Pancreas (tissue), 10 donors: ENCODE measurements at places on chromosomes 4 and X. TPM values are rescaled to one million over a fixed set of nuclear protein-coding genes. Genes with fewer than 3 reads are reported as not detected.
A peak's percentile ranks its signal among the peaks of the same experiment; 100 is the strongest.

DNA sequence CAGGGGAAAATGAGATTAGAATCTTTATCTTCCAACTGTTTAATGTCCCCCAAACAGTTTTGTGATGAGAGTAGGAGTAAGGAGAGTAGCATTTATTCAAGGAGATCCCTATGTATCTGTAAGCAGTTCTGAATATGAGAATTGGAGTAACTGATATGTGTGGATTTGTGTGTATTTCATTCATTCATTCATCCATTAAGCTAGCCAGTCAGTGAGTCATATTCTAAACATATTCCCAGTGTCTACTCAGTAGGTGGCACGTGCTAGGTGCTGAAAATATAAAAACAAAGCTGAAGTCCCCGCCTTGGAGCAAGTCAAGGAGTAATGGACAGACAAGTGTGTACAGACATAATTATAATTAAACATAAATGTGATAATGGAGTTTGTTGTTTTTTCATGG, 12.4 kb upstream of the STX18 start:
- no peaks in the 10 kb centered on the region for H3K4me1 ChIP-seq
- no peak overlapping the region for H3K27ac ChIP-seq
- H3K27me3 ChIP-seq = no peaks in the 10 kb centered on the region
- DNase-seq = no peak
- H3K4me3 ChIP-seq = no peak overlapping the region
- peaks cover 4% of the 10 kb centered on the region for H3K36me3 ChIP-seq

DNA sequence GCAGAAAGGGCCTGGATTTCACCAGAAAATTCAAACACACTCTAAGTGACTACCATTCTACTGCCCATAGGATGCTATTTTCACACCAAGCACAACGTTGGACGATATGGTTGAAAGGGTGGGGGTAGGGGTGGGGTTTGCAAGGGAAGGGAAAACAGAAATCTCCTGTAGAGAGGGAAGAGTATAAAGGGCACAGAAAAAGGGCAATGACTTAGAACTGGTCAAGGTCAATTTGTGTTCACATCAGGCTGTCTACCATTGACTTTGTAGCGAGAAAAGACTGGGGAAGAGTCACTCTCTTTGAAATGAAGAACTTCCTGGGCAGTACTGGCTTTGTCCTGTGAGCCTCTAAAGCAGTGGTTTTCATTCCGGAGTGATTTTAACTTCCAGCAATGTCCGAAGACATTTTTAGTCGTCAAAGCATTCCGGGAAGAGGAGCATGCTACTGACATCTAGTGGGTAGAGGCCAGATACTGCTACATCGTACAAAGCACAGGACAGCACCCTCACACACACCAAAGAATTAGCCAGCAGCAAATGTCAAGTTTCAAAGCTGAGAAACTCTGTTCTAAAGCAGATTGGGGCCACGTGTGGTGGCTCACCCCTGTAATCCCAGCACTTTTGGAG, 48.4 kb upstream of the SLC7A3 start:
- H3K27me3 ChIP-seq = no peaks in the 10 kb centered on the region
- no peaks in the 10 kb centered on the region for H3K4me1 ChIP-seq
- no peak for DNase-seq
- H3K4me3 ChIP-seq = no peak overlapping the region
- no peak overlapping the region for H3K27ac ChIP-seq

Gene RIPPLY1
- total RNA-seq = not detected

DNA sequence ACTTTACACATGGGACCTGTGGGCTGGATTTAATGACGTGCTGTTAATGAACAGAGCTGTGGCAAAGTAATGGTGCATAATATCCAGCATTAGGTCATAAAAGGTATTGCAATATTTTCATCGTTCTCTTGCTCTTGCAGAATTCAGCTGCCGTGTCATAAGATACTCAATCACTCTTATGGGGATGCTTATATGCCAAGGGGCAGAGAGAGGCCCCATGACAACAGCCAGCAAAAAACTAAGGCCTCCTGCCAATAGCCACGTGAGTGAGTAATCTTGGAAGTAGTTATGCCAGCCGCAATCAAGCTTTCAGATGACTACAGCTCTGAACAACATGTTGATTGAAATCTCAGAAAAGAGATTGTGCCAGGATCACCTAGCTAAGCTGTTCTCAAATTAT, 616.9 kb downstream of the FSTL5 start:
- H3K36me3 ChIP-seq = no peaks in the 10 kb centered on the region
- no peaks in the 10 kb centered on the region for H3K27me3 ChIP-seq
- H3K4me1 ChIP-seq = no peaks in the 10 kb centered on the region
- H3K27ac ChIP-seq = no peak overlapping the region
- no peak overlapping the region for H3K4me3 ChIP-seq
- no peak for DNase-seq

Gene RIBC1
- total RNA-seq = 0.31 TPM

- H3K27me3 ChIP-seq = no peaks in the 10 kb centered on the region
- no peaks in the 10 kb centered on the region for H3K4me1 ChIP-seq
- no peaks in the 10 kb centered on the region for H3K36me3 ChIP-seq
- DNase-seq = no peak
- no peak overlapping the region for H3K27ac ChIP-seq
- H3K4me3 ChIP-seq = no peak overlapping the region
Observed at GRCh38 chr4:7736436-7737267, 203.0 kb downstream of the AFAP1 start.

GRCh38 chrX:154607370-154607769, 11.7 kb downstream of the CTAG1B start:
- DNase-seq = no peak
- no peaks in the 10 kb centered on the region for H3K4me1 ChIP-seq
- no peaks in the 10 kb centered on the region for H3K27me3 ChIP-seq
- H3K36me3 ChIP-seq = no peaks in the 10 kb centered on the region
- H3K4me3 ChIP-seq = no peak overlapping the region

GRCh38 chr4:140238351-140239056, 84.5 kb upstream of the MAML3 start:
- peak; percentile 77 for DNase-seq
- no peaks in the 10 kb centered on the region for H3K4me1 ChIP-seq
- H3K27me3 ChIP-seq = no peaks in the 10 kb centered on the region
- no peak overlapping the region for H3K4me3 ChIP-seq

Gene NAA11
- total RNA-seq = not detected

DNA sequence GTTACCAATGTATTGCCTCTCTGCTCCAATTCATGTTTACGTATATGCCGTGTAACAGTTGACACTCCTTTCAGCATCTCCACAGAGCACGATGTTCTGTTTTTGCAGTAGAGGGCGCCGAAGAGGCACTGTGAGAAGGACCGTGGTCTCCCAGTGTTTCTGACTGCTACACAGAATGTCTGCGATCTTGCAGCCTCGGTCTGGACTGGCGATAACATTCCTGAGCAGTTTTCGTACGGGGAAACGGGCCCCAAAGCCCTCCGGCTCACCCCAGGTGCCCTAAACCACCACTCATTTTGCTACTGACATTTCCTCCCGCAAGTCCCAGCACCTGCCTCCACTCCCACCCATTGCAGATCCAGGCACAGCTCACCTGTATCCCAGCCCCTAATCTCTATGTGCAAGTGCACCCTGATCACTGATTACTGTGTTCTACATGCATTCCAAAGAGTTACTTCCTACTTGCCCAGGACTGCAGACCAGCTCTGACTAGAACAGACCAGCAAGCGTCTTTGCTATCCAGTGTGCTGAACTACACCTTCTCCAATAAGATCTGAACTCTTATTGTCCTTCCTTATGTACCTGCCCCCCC, 12.4 kb upstream of the NFXL1 start:
- peaks cover 7% of the 10 kb centered on the region for H3K4me1 ChIP-seq
- no peaks in the 10 kb centered on the region for H3K27me3 ChIP-seq
- H3K27ac ChIP-seq = peak overlapping the region; percentile 39
- DNase-seq = peak; percentile 67
- H3K36me3 ChIP-seq = no peaks in the 10 kb centered on the region

DNA sequence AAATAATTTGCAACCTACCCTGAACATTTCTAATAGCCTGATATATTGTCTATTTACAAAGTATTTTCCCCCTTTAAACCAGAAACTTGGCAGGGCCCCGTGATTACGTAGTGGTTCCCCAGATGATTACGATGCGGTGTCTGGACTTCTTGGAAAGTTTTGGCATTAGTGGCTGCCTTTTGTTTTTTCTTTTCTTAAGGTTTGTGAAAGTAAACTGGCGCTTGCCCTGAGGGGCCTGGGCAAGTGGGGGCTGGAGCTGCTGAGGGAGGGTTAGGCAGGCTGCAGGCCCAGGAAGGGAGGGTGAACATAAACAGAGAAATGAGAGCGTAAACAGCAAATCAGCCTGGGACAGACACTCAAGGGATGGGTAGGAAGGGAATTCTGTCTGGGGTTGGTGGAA, 123.6 kb upstream of the MSX1 start:
- DNase-seq = no peak
- H3K36me3 ChIP-seq = no peaks in the 10 kb centered on the region
- no peak overlapping the region for H3K4me3 ChIP-seq
- H3K27ac ChIP-seq = no peak overlapping the region

- no peaks in the 10 kb centered on the region for H3K27me3 ChIP-seq
- peak; percentile 70 for DNase-seq
- H3K4me1 ChIP-seq = peaks cover 18% of the 10 kb centered on the region
- H3K36me3 ChIP-seq = peaks cover 20% of the 10 kb centered on the region
Observed at GRCh38 chr4:56976837-56977320, 527 bp downstream of the NOA1 start.
